ENCODE measurements at places on chromosomes 6 and 20.

- DNase-seq = no peak
Observed at GRCh38 chr6:28812778-28813569, 110.8 kb downstream of the TRIM27 start.

GRCh38 chr6:6584310-6585002 is 4.1 kb upstream of the LY86 start:
- DNase-seq = no peak

DNA sequence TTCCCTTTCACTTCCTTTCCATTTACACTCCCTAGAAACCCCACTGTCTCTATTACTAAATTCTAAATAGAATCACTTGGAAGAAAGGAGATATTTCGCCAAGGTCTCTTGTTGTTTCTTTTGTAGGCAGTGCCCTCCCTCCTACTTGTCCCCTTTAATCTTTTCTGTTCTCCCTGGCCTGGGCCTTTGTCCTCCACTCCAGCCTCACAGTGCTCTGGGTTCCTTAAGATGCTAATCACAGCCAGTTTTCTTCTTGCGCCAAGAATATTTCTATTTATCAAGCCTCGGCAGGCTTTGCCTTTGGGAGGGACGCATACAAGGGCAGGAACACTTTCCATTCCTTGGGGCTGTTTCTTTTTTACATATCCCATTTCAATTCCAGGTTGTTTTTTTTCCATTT is 520.6 kb upstream of the CHD6 start:
- DNase-seq = no peak

DNA sequence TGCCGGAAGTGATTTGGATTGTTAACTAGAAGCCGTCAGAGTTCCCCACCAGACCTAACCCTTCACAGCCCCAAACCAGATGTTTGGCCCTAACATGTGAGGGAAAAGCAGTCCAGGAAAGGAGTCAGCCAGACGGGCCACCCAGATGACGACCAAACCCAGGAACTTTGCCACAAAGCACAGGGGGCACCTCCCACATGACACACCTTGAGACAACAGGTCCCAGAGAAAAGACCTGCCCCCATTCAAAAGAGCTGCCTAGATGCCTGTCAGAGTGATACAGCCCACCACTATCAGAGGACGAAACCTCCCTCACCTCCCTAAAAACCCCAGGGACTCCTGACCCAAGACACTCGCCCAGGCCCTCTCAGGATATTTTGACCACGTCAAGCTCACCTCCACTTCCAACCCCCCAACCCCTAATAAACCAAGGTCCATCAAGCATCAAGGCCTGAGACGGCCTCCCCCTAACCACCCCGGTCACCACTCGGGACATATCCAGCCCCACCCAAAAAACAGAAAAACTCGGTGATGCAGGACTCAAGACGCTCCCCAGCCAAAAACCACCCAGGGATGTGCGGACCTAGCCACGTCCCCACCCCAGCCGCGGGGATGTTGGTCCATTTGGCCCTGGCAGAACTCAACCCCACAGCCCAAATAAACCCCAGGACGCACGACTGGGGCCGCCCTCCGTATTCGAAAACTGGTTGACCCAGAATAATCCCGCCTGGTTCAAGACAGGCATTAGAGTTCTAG is 662 bp downstream of the ZNF343 start:
- no peak for DNase-seq

GRCh38 chr6:105896052-105896820 is 189.9 kb upstream of the PRDM1 start:
- DNase-seq = no peak

DNA sequence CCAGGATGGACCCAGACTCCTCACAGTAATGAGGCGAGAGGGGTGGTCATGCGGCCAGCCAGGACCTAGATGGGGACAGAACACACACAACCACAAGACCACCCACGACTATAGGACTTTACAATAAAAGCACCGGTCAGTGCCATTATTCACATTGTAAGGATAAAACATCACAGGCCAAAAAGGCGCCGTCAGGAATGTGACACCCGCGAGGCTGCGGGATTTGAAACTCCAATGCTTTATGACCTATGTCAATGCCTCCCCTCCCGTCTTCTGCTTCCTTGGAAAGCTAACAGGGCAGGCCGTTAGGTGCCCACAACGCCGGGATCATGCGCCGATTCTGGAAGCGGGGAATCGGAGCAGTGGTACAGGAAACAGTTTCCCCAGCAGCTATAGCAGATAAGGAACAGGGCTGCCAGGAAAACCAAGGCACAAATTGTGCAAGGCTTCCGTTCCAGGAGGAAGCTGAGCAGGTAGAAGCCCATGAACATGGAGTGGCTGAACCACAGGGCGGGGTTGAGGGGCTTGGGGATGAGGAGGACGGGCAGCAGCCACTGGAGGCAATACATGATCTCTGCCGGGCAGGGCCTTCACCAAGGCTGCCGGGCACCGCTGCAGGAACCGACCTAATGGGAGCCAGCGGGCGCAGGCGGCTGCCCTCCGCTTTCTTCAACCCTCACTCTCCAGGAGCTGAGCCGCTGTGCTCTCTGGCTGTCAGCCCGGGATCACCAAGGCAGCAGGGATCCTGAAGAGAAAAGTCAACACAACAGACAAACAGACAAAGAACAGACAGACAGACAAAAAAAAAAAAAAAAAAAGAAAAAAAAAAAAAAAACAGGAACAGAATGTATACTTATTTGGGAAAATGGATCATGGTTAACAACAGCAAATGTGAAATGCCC is 2.2 kb upstream of the NNAT start:
- DNase-seq = no peak

DNA sequence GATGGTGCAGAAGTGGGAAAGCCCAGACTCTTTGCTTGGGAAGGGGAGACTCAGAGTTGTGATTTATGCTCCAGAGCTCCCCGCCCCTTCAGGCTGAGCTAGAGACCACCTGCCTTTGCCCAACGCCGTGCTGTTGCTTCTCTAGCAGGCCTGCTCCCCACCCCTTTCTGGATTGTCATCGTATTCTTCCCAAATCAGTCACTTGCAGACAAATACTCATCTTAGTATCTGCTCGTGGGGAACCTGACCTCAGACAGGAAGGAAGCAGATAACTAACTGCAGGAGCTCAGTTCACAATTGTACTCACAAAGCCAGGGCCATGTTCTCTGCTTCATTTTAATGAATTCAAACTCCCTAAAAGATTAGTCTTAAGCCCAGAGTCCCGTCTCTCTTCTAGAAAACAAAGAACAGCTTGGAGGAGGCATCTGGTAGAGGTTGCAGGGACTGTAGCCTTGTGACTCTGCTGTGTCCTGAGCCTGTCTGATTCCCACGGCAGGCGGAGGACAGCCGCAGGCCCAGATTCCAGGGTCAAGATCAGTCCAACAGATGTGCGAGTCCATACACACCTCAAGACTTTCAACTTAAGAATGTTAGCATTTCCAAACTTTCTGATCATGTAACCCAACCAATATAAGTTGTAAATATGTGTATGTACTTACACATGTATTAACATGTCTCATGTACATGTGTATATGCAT is 57.2 kb upstream of the GGTLC1 start:
- no peak for DNase-seq
